AG09319 (cell line): ENCODE measurements at places on chromosomes 1 and 21.

- no peak for DNase-seq
Measured at GRCh38 chr1:11924334-11925195, 1.7 kb downstream of the KIAA2013 start.

GRCh38 chr1:167924102-167924501, 10.2 kb upstream of the ADCY10 start:
- DNase-seq, result no peak

- no peak for DNase-seq
Measured at GRCh38 chr1:194367121-194367520, 1180.7 kb upstream of the B3GALT2 start.

- DNase-seq, result no peak
Measured at GRCh38 chr1:173506437-173506836, 29.3 kb downstream of the PRDX6 start.

- no peak for DNase-seq
Measured at GRCh38 chr21:38760017-38760761, 45.5 kb upstream of the ETS2 start.

GRCh38 chr1:223123011-223123610, 19.9 kb downstream of the TLR5 start:
- no peak for DNase-seq

GRCh38 chr1:236623371-236624166, 19.3 kb upstream of the HEATR1 start:
- DNase-seq, result no peak

DNA sequence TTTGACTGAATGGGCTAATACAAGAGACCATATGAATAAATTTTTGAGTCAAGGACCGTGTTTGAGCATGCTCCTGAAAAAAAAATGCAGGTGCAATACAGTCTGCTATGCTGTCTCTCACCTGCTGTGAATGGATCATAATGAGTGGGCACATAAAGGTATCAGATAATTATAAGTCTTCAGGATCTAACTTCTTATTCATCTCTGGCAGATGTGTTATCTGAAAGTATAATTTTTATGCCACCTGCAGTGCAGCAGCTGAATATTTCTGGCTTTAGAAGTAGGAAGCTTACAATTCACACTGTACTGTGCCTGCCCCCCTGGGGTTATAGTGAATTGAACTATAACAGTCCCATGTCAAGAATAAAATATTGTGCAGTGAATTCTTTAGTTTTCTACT, 333.3 kb downstream of the MRPL39 start:
- DNase-seq, result no peak

DNA sequence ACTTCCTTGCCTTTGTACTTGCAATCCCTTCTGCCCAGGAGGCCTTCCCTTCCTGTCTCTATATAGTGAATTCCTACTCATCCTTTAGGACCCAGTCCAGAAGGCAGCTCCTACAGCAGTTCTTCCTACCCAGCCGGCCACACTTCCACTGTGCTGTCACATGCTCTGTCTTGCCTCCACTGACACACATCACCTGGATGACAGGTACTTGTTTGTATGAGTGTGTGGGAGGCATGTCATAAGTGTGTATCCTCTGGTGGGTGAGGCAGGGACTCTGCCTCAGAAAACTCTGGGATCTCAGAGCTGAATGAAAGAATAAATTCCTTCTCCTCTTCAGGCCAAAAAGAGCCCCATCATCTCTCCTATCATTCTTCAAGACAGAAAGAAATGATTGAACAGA, 5.1 kb upstream of the OSCP1 start:
- no peak for DNase-seq

- no peak for DNase-seq
Measured at GRCh38 chr1:59592924-59593323, 221.8 kb upstream of the HOOK1 start.

- no peak for DNase-seq
Measured at GRCh38 chr1:114559356-114559755, 22.1 kb downstream of the BCAS2 start.

DNA sequence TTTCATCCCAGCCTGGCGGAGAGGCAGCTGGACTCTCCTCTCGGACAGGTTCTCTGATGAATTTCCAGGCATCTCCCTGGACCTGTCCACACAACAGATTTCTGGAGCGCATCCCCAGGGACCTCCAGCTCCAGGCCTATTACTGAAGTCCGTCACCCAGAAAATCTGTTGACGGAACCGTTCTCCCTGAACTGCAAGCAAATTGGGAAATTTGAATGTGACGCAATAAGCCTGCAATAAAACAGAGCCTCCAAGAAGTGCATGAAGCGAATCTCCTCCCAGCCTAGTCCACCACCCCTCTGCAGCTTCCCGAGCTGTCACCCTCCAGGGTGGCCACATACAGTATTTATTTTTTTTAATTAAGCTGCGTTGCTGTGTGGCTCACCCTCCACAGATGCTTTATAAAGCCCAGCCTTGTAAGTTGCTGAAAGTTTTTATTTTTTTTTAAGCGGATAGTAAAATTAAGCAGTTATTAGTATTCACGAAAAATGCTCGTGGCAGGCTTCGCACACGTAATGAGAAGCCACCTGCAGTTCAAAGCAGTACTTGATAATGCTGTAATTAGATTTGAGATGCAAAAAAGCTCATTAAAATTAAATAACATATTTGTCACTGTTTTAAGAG, 173.3 kb downstream of the CAMTA1 start:
- DNase-seq, result no peak

- no peak for DNase-seq
Measured at GRCh38 chr1:229557913-229558414, 543 bp downstream of the ABCB10 start.

DNA sequence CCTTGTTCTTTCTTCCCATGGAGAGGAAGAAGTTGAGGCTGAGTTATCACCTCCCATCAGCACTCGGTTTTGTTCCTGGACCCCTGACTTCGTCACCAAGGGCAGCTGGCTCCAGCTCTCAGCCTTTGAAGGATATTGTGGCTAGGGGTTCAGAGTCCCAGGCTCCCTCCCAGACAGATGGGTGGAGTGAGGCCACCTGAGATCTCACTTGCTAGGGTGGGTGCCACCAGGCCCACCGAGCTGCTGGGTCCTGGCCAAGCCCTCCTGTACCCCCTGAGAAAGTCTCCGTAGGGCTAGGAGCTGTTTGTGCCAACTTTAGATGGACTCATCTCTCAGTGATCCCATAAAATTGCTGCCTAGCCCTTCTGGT, 6.9 kb downstream of the MX2 start:
- DNase-seq, result no peak

- no peak for DNase-seq
Measured at GRCh38 chr1:33061834-33062233, 19.1 kb upstream of the AZIN2 start.

GRCh38 chr1:153922076-153922971, 448 bp downstream of the GATAD2B start:
- no peak for DNase-seq

GRCh38 chr1:94790246-94790645, 29.9 kb upstream of the SLC44A3 start:
- DNase-seq, result no peak

GRCh38 chr1:4407851-4408250, 246.6 kb upstream of the AJAP1 start:
- no peak for DNase-seq

DNA sequence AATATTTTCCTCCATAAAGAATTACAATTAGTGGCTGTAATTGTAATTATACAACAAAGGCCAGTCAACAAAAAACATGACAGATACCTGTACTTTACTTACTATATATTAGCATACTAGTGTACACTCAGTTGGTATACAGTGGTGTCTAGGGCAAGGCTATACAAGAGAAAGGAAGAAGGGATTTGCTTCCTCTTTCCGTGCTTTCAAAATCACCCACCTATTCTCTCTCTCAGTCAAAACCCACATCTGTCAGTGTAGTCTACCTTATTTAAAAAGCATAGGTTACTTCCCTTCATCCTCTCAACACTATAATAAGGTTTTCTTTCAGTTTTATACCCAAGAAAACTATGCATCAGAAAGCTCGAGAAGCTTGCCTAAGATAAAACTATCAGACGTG, 355.8 kb upstream of the NR5A2 start:
- DNase-seq, result no peak

DNA sequence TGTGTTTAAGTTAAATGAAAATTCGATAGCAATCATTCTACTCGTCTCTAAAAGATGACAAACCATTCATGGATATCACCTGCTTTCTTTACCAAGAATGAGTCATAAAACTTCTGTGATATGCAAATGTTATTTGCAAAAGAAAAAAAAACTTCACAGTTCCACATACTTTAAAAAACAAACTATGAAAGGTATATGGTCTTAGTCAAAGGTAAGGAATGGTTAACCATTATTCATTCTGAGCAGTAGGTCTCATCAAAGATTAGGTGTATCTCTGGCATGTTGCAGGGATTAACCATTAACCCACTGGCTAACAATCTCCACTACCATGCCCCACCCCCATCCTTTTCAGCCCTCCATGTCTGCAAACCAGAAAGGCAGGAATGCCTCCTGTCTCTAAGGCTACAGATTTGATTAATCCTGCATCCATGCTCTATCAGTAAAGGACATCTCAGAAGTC, 44.4 kb downstream of the PTPN14 start:
- no peak for DNase-seq

DNA sequence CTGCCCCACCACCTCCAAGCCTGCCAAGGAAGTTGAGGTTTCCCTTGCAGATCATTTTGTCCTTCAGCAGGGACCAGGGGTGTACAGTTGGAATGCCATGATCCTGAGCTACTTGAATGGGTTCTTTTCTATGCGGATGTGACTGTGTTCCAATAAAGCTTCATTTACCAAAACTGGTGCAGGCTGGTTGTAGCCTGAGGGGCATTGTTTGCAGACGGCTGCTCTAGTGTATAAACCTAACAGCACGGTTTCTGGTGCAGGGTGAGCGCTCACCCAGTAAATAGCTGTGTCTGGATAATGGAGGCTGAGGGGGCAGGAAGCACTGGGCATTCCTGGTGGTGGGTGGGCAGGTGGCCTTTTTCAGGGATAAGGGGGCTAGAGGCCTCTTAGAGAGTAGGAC, 72.7 kb upstream of the ACTL8 start:
- DNase-seq, result no peak

GRCh38 chr1:165403835-165404482, 41.0 kb downstream of the RXRG start:
- no peak for DNase-seq

- DNase-seq, result peak; percentile 98
Measured at GRCh38 chr1:172144445-172145061, 275.9 kb upstream of the C1orf105 start.

DNA sequence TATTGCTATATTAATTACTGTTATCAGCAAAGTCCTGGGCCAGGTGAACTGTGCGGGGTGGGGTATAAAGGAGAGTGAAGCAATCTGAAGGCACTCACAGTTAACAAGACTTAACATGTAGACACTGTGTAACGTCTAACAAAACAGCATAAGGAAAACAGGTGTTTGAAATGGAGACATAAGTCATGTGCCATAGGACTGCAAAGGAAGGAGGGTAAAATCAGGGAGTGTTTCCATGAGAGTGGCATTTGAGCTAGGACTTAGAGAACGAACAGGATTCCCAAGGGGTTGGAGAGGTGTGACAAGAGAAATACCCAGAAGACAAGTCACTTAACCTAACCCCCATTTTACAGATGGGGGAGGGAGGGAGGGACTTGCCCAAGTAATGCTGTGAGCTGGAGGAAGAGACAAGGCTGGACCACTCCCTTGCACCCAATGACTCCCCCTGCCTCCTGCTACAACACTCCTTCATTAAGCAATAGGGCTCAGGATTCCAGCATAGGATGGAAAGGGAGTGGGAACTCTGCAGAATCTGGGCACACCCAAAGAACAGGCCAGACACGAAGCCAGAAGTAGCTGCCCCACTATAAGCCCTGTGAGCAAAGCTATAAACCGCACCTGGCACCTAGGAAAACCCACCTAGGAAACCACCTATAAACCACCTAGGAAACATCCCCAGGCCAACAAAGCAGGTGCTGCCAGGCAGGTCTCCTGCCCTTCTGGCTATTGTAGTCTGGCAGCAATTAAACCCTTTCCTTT, 6.6 kb downstream of the PEF1 start:
- no peak for DNase-seq

- no peak for DNase-seq
Measured at GRCh38 chr1:56135069-56135863, 444.1 kb downstream of the PLPP3 start.

- no peak for DNase-seq
Measured at GRCh38 chr1:93475681-93476080, 27.8 kb downstream of the FNBP1L start.

- DNase-seq, result no peak
Measured at GRCh38 chr1:101797722-101798121, 199.0 kb downstream of the OLFM3 start.

- DNase-seq, result no peak
Measured at GRCh38 chr1:22780696-22781095, 70.1 kb downstream of the EPHB2 start.

- no peak for DNase-seq
Measured at GRCh38 chr1:113409363-113409762, 19.0 kb downstream of the MAGI3 start.

DNA sequence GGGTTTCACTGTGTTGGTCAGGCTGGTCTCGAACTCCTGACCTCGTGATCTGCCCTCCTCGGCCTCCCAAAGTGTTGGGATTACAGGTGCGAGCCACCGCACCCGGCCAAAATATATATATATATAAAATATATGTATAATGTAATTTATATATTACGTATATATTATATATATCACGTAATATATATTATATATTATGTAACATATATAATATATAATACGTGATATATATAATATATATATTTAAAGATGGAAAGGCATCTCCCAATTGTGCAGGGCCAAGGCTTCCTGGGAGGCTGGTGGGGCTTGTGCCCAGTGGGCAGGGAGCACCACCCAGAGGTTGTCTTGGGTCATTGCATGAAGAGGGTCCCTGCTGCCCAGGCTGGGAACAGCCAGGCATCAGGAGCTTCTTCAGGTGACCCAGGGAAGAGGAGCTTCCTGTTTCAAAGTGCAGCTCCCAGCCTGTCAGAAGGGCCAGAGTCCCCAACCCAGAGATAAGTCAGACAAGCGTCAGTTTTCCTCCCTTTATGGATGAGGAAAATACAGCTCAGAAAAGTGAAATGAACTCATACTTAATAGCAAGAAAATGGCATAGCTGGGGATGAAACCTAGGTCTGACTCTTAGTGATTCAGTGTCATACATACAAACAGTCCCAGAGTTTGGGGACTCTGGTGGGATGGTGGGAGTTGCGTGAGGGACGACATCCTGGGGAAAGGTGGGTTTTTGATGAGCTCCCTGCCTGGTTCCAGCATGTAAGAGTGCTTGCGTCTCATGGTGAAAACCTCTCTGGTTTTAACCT, 12.0 kb downstream of the UBE2Q1 start:
- DNase-seq, result no peak
